ENCODE measurements at places on chromosomes 6 and 20.

GRCh38 chr6:156378853-156379252 is 398.3 kb upstream of the ARID1B start:
- DNase-seq, result no peak

DNA sequence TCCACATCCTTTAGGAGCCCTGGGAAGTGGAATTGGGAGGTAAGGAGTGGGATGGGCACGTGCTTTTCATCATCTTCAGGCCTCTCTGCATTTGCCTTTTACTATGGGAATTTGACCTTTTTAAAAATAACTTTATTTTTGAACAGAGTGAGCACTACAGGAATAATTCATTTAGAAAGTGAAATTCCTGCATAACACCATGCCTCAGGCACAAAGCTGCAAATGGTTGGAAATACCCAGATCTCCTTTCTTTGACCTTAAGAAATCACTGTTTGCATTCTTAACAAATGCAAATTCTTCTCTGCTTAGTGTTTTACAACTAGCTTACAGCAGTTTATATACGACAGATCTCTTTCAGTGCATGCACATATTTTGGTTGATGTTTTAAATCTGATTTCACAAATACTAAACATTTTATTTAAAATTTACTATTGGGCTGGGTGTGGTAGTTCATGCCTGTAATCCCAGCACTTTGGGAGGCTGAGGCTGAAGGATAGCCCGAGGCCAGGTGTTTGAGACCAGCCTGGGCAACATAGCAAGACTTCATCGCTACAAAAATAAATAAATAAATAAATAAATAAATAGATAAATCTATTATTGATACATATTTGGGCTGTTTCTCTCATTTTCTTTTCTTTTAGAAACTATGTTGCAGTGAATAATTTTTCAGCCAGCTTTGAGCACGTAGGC is 24.5 kb downstream of the CST8 start:
- no peak for DNase-seq

DNA sequence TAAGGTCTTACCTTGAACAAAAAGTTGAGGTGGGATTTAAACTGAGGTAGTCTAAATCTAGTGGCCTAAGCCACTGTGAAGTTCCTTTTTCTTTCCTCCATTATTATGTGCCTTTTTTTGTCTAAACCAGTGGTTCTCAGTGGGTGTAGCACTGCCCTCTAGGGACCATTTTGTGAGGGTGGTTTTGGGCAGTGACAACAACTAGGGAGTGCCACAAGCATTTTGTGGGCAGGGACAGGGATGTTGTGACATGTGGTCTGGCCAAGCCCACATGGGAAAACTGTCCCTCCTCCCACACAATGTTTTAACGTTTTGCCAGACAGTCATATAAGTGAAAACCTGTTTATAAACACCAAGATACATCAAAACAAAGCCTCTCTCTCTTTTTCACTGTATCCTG is 899.4 kb upstream of the FLRT3 start:
- no peak for DNase-seq

- no peak for DNase-seq
These were observed 21.9 kb downstream of the ECT2L start for GRCh38 chr6:138817799-138818198.

DNA sequence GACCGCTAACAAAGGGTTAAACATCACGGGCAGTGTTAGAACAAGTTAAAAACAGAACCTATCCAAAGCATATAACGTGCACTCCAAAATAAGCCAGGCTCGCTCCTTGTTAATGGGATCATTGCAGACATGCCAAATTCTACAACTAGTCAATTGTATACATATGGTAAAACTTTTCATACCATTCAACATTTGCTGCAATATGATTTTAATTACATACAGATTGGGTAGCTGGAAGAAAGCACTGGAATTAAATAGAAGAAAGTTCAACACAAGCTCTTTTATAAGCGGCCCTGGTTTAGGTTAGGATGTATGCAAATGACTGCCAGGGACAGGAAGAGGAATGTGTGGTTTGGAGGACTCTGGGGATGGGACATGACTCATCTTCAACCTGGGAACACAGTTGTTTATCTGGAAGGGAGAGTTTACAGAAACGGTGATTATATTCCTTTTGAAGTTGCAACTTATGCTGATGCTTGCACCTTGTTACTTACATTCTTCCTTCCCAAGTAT is 62.5 kb upstream of the TIAM2 start:
- DNase-seq, result no peak

GRCh38 chr6:834866-835265 is 141.9 kb upstream of the EXOC2 start:
- no peak for DNase-seq

GRCh38 chr6:124903797-124904196 is 58.4 kb upstream of the RNF217 start:
- no peak for DNase-seq

DNA sequence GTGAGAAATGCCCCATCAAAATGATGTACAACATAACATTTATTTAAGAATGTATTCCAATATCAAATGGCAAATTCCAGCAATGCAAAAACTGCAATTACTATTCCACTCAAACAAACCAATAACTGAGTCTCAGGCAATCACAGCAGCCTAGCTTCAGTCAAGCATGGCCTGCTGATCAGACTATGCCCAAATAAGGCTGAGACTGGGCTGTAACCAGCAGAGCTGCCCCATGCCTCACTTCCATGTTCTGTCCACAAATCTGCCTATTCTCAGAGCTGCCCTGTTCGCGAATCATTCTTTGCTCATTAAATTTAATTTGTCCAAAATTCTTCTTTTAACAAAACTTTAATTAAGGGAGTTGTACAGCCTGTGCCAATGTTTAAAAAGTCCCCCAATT is 155.4 kb downstream of the FNDC1 start:
- DNase-seq, result no peak

GRCh38 chr20:7347409-7347808 is 579.9 kb downstream of the BMP2 start:
- no peak for DNase-seq

GRCh38 chr20:13395232-13395631 is 174.2 kb downstream of the ISM1 start:
- no peak for DNase-seq

GRCh38 chr20:38950254-38950653 is 11.9 kb upstream of the DHX35 start:
- DNase-seq, result no peak

DNA sequence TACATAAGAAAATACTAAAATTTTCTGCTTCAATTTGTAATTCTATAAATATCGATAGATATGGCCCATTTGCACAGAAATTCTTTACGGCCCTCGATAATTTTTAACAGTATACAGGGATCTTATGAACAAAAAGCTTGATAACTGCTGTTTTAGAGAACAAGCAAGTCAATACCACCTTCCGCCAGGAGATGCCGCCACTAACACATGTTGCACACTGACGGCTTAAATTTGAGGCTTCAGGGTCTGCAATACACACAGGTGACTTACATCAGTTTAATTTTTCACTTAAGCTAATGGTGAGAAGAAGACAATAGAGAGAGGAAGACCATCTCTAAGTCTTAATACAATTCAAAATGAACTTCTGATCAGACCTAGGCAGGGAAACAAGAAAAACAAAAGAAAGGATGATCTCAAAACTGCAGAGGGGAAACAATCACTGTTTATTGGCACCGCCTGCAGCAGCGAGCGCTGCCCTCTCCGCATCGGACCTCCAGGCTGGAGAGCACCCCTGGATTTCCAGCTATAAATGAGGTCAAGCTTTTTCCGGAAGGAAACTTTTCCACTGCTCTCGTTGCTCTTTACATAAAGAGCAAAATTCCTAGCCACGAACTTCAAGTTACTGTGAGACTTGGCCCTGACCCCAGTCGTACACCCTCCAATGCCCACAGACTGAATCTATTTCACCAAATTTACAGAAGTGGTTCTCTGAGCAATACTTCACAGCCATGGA is 53.9 kb downstream of the OTOR start:
- no peak for DNase-seq

GRCh38 chr6:1387876-1388629 is 1.3 kb upstream of the FOXF2 start:
- DNase-seq, result no peak

GRCh38 chr6:136775548-136775947 is 16.7 kb downstream of the MAP3K5 start:
- no peak for DNase-seq

GRCh38 chr20:46699651-46700359 is 9.6 kb upstream of the SLC2A10 start:
- DNase-seq, result no peak

DNA sequence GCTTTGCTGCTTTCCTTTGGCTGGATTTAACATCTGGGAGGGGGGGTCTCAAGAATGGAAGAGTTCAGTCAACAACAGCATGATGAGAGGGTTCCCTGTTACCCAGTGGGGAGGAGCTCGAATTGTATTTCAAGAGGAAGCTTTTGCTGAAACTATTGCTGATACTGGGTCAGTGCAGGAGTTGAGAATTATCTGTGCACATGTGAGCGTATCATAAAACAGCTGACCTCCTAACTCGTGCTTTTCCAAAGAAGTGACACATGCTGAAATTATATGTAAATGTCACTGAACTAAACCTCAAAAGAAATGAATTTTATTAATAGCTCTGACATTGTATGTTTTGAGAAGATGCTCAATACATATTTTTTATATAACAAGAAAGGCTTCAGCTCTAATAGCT is 96.3 kb downstream of the PHF3 start:
- DNase-seq, result no peak

DNA sequence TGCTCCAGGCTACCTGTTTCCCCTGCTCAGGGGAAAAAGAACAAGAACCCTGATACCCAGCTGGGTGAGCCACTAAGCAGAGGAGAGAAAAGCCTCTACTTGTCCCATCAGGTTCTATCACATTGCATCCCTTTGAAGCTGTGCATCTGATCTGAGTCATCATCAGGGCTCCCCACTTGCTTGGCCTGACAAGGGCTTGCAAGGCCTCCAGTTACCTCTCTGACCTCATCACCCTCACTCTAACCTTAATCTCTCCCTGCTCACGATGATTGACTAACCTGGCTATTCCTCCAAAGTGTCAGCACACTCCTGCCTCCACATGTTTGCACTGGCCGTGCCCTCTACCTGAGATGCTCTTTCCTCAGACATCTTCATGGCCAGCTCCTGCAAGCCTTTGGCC is 309.5 kb upstream of the CHD6 start:
- DNase-seq, result no peak

DNA sequence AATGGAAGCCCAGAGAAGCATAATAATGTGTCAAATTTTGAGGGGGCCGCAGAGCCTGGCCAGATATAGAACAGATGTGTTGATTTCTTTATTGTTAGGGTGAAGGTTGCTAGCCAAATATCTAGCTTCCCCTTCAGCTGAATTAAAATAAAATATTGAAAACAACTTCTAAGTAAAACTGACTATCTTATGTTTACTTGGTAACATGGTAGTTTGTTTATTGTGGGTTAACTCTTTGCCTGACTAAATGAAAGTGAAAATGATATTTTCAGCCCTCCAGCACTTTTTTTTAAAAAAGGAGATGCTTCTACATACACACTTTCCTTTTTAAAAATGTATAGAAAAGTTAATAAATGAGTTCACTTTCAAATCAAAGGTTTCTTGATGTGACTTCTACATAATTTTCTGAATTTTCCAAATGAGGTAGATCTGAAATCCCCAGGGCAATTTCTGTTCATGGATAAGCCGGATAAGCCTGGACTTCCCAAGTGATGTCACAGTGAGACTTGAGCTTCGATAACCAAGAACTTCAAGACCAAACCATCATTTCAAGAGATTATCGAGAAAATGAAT is 172.1 kb upstream of the OLIG3 start:
- DNase-seq, result no peak

Measured in stimulated activated CD8-positive, alpha-beta memory T cell treated with anti-CD3 and anti-CD28 coated beads, Interleukin-7, amount 100 ng/mL, for 1 hour (primary cell).